ENCODE measurements at places on chromosomes 5 and 9. TPM values are rescaled to one million over a fixed set of nuclear protein-coding genes. Genes with fewer than 3 reads are reported as not detected.

The TLX3 gene
- total RNA-seq: 2.1 TPM

GRCh38 chr9:101350285-101350684, 34.5 kb downstream of the BAAT start:
- no peak overlapping the region for H3K4me3 ChIP-seq
- no peaks in the 10 kb centered on the region for H3K4me1 ChIP-seq
- H3K27me3 ChIP-seq: peaks cover 3% of the 10 kb centered on the region
- H3K27ac ChIP-seq: no peak overlapping the region
- H3K36me3 ChIP-seq: no peaks in the 10 kb centered on the region
- no peak for DNase-seq

- H3K4me3 ChIP-seq: no peak overlapping the region
- no peak overlapping the region for H3K27ac ChIP-seq
- DNase-seq: no peak
- peaks cover 9% of the 10 kb centered on the region for H3K27me3 ChIP-seq
- peaks cover 15% of the 10 kb centered on the region for H3K4me1 ChIP-seq
These were observed 37.9 kb downstream of the PCDH1 start for GRCh38 chr5:141840280-141840812.

DNA sequence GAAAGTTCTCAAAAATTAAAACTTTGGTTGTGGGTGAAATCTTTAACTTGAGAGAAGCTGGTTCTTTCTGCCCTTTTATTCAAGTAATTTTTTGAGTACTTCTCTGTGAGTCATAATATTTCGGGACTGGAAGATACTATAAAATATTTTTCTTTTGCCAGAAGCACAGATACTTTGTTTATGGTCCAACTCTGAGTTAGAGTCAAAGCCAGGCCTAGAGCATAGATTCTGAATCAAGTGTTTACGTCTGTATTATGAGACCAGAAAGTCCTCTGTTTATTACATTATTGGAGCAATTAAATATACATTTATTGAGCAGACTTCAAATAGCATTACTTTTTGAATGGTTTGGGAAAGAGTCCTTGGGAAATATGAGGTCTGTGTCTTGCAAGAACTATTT, 187.9 kb downstream of the FER start:
- no peaks in the 10 kb centered on the region for H3K4me1 ChIP-seq
- H3K27ac ChIP-seq: no peak overlapping the region

The FRRS1L gene
- total RNA-seq: 5.9 TPM

DNA sequence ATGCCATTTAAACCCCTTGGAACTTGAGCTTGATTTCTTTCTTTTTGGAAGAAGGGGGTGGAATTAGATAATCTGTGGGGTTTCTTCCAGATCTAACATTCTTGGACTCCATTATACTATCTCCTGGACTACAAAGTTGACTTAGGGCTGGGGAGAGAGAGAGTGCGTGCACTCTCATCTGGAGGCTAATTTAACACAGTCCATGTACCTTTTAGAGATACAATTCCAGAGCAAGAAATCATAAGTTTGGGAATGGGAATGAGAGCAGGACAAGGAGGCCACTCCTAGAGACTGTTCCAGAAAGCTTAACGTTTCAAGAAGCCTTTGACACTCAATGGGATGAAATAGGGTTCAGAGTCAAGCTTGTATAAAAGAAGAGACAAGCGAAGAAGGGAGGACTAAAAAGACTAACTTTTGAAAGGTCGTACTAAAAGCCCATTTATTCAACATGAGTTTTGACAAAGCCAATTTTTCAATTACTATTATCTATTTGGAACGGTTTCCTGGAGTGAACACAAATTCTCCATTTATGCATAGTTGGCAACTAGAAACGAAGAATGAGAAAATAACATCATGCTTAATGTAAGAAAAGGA, 83.4 kb downstream of the ACTL7B start:
- no peak overlapping the region for H3K4me3 ChIP-seq
- H3K4me1 ChIP-seq: peaks cover 9% of the 10 kb centered on the region
- no peaks in the 10 kb centered on the region for H3K27me3 ChIP-seq
- H3K27ac ChIP-seq: no peak overlapping the region
- no peak for DNase-seq

DNA sequence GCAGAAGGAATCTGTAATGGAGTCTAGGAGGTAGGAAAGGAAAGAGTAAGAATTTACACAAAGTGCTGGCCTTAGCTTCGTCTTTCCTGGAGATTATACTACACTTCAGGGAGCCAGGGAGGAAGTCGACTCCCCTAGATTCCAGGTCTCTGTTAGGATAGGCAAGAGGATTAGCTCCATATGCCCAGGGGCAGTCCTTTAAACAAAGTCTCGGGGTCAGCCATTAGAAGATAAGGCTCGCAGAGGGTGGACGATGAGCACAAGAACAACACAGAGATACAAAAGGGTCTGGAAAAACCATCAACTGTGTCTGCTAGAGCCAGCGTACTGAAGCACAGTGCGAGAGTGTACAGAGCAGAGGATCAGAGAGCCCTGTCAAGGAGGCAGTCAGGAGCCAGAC, 344.7 kb upstream of the TNC start:
- peaks cover 6% of the 10 kb centered on the region for H3K4me1 ChIP-seq
- H3K36me3 ChIP-seq: no peaks in the 10 kb centered on the region
- H3K27ac ChIP-seq: no peak overlapping the region
- no peak for DNase-seq
- no peak overlapping the region for H3K4me3 ChIP-seq
- H3K27me3 ChIP-seq: no peaks in the 10 kb centered on the region
